Daoy (cell line): ENCODE measurements at places on chromosomes 16 and 17.

- DNase-seq, result no peak
Observed at GRCh38 chr16:28933171-28933570, 1.4 kb downstream of the CD19 start.

GRCh38 chr17:64149196-64149595 lies 19.3 kb upstream of the ERN1 start:
- no peak for DNase-seq

- DNase-seq, result peak; percentile 25
Observed at GRCh38 chr17:3845291-3845620, 790 bp downstream of the NCBP3 start.

- DNase-seq, result peak; percentile 39
Observed at GRCh38 chr17:35612924-35613521, 25.9 kb downstream of the AP2B1 start.

- DNase-seq, result no peak
Observed at GRCh38 chr17:80751070-80751945, 206.7 kb downstream of the RPTOR start.

DNA sequence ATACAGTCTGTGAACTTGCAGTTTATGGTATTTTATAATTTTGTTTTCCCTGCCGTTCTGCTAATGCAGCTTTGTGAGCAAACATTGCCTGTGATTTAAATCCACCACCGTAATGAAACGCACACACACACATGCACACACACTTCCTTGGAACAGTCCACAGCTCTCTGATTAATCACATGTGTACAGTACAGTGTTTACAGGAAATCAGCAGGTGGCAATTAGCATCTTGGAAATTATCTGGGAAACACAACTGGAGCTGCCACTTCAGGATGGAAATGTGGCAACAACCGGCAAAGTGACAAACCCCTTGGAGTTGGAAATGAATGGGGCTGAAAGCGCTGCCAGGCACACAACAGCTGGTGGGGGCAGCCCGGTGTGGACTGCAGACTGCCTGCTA lies 12.9 kb upstream of the ZKSCAN2 start:
- DNase-seq, result no peak

DNA sequence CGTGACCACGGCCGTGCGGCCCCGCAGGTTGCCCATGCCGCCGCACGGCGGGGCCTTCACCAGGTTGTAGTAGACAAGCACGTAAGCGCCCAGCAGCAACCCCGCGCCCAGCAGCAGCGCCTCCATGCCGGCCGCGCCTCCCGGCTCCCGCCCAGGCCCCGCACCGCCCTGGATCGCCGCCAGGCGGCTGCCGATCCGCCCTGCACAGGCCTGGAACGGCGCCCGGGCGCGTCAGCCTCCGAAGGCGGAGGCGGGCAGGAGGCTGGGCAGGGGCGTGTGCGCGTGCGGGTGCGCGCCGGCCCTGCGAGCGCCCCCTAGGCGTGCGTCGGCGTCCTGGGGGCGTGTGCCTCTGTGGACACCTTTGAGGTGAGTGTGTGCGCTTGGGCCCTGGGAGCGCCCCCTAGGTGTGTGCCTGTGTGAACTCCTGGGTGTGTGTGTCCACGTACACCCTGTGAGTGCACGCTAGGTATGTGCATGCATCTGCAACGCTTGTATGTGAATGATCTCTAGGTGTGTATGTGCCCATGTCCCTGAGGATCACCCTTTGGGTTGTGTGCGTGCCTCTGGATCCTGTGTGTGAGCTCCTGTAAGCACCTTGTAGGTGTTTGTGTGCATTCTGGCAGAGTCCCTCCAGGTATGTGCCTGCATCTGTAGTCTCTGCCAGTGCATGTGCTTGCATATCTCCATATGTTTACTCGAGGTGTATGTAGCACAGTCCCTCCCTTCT lies at the start of gene DHRS13:
TSS of gene DHRS13 (minus strand) at position 261 of the 727 bp plus-strand sequence. CDS start at position 126, 135 bp downstream.
- DNase-seq, result peak; percentile 97

GRCh38 chr16:10577305-10578202 lies 2.8 kb downstream of the EMP2 start:
- DNase-seq, result no peak

- DNase-seq, result peak; percentile 72
Observed at GRCh38 chr17:4536259-4536741, 18.9 kb downstream of the MYBBP1A start.

- peak; percentile 19 for DNase-seq
Observed at GRCh38 chr17:67546578-67547527, 169.8 kb downstream of the PITPNC1 start.

GRCh38 chr17:42421507-42422338 lies 1.3 kb downstream of the CAVIN1 start:
- peak; percentile 79 for DNase-seq

GRCh38 chr17:39461926-39462569 lies 762 bp downstream of the CDK12 start:
- DNase-seq, result no peak

GRCh38 chr16:13554005-13554404 lies 365.9 kb upstream of the ERCC4 start:
- DNase-seq, result no peak
